ENCODE measurements at places on chromosomes 5 and 9. TPM values are rescaled to one million over a fixed set of nuclear protein-coding genes. Genes with fewer than 3 reads are reported as not detected.

The NUTM2G gene
- not detected for total RNA-seq

- no peak for DNase-seq
These were observed 140.7 kb downstream of the SREK1 start for GRCh38 chr5:66284588-66285342.

DNA sequence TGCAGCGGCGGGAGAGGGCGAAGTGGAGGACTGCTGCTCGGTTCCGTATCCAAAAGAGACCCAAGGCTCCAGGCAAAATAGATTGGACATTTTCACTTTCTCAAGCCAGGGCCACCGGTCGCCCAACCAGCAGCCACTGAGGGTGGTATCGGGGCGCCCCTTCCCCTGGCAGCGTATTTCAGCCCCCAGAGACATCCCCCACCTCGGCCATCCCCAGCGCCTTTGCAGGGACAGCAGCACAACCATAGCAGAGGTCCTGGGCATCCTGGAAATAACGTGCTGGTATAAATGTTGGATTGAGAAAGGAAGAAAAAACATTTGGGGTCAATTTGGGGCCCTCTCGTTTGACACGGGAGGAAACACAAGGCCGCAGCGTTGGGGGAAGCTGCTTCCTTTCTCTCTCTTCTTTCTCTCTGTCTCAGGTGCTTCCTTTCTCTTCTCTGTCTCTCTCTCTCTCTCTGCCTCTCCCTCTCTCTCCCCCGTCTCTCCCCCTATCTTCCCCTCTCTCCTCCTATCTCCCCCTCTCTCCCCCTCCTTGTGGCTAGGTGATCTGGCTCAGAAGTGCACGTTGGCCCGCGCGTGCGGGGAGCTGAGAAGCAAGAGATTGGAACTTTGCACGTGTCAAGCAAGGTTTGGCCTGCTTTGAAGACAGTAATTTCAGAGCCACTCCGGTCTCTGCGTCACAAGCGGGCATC, 624 bp upstream of the RETREG1 start:
- DNase-seq = no peak

GRCh38 chr9:89654025-89654662, 49.3 kb downstream of the GADD45G start:
- no peak for DNase-seq

- no peak for DNase-seq
These were observed 79.9 kb upstream of the IL7R start for GRCh38 chr5:35776757-35777156.

- no peak for DNase-seq
These were observed 164.5 kb downstream of the EBF1 start for GRCh38 chr5:158935215-158935614.

DNA sequence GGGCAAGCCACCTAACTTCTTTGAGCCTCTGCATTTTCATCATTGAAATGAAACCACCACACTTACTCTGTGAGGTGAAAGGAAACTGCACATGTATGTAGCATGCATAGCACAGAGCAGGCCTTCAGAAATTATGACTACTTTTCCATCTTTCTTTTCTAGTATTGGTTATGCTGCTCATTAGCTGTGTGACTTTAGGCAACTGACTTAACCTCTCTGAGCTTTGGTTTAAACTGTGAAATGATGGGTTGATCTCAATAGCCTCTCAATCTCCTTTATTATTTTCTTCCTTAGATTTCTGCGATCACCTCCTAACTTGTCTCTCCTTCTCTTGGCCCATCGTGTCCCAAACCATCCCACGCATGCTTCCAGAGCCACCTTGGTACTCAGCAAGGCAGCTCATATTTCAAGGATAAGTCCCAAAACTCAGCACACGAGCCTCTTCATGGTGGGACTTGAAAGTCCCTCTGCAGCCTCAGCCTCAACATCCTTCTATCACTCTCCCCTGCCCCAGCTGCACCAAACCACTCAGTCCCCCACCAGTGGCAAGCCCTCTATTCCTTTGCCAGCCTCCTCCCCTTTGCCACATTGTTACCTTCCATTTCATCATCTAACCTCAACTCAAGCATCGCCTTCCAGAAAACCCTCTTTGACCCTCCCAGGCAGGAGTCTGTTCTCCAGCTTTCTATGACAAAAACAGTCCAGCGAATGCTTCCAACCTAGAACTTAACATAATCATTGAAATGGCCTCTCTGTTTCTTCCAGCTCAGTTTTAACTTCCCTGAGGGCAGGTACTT, 60.3 kb upstream of the DNAH5 start:
- no peak for DNase-seq

DNA sequence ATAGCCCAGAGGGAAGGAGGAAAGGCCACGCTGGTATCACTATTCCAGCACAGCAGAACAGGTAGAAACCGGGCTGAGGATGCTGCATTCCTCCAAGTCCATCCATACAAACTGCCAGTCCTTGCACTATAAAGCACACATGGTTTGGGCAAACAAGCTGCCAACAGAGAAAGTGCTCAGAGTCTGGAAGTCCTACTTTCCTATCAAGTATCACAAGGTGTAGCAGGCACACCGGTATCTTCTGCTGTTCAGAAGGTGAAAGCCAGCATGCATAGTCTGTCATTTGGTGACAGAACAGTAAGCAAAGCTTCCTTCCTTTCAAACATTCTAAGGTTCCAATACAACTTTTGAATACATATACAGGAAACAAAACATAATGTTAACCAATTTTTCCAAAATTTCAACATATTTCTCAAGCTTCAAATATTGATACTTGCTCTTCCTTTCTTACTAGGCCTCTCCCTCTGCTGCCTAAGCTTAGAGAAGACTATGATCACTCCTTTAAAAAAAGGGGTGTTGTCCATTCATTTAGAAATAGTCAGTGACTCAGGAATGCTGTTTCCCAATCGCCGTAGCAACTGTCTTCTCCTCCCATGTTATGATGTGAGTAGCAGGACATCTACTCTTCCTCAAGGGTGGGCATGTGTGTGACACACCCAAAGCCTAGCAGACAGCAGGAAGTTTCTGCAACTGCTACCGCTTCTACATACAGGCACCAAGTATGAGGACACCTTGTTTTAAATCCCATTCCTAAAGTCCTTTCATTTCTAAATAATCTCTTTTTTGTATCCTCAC, 14.7 kb downstream of the DIAPH1 start:
- DNase-seq = peak; percentile 70

GRCh38 chr5:172853355-172853975, 19.4 kb downstream of the ERGIC1 start:
- no peak for DNase-seq

The CDH9 gene
- not detected for total RNA-seq

The SCGB3A2 gene
- not detected for total RNA-seq

DNA sequence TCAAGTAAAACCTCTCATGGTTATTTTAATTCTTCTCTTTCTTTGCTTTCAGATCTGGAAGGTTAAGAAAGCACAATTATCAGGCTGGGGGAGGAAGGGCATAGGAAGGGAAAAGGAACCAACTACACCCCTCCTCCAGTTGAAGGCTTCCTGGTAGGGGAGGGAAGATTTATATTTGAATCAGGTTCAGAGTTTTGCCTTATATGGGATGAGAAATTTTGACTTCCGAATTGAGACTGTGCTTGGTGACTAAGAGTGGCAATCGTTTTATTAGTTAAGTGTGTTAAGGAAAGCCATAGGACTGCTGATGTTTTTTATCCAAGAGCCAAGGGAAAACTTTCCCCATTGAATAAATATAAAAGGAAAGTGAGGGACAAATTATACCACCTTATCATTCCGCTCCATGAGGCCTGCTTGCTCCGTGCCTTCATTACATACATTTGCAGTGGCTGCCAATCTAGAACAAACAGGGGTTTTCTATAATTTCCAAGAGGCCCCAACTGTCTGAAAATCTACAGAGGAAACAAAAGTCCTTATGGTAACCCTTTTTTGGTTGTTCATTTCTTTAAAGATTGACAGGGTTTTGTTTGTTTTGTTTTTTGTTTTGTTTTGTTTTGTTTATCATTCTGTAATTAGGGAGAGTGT, 115.7 kb upstream of the EPB41L4A start:
- DNase-seq = no peak

DNA sequence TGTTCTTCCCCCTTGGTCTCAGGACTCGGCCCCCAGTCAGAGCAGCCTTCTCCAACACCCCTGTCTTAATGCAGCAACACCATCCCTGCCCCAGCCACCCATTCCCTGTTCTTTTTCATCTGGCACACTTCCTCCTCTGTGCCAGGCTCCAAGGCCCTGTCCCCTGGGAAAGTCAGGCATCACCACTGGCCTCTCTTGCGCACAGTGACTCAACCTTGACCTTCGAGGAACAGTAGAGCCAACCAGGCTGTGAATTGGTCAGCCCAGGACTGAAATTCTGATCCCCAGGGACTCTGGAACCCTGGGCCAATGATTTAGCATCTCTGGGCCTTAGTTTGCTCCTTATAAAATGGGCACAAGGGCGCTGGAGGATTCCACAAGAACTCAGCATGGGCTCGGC, 10.5 kb upstream of the RALGDS start:
- no peak for DNase-seq

The PCDHGC4 gene
- total RNA-seq = 0.05 TPM

The PCDHB15 gene
- total RNA-seq = 0.07 TPM

The CDKN2A gene
- 89.7 TPM for total RNA-seq

- DNase-seq = no peak
These were observed 1481.5 kb downstream of the EFNA5 start for GRCh38 chr5:106189121-106189809.

GRCh38 chr9:84340535-84340934, at the start of gene SLC28A3:
Gene SLC28A3, minus strand, starts transcription at chr9:84340758. Its CDS starts 125 bp downstream, at chr9:84340633.
- no peak for DNase-seq

DNA sequence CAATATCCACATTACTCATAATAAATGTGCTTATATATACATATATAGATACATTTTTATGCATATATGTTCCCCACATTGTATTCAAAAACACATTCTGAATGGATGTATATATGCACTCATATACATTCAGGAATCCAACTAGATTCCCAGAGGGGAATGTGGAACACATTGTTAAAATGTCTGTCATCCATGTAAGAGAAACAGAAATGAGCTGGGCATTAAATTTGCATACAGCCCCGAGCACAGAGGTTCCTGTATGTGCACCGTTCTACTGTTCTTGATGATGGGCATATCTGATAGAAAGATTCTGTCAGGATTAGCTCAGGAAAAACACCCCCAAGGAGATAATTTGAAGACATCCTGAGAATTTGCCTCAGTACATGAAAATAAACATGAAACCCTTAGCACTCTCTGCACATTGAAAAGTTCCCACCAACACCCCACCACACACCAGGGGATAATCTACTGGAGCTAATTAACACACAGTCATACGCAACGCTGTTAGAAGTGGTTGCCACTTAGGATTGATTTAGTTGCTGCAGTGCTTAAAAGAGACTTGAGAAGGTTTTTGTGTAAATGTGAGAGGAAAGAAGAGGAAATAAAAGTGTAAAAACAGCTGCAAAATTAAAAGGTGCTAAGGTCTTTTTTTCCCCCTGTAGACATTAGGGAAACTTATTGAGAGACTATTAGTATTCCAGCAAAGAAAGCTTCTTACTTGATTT, 223.3 kb downstream of the SLF1 start:
- DNase-seq = no peak

The TTC23L gene
- 1.0 TPM for total RNA-seq

- no peak for DNase-seq
These were observed 478.8 kb upstream of the ADAMTS16 start for GRCh38 chr5:4661326-4661725.

The PKD2L2 gene
- total RNA-seq = not detected

The GRM6 gene
- not detected for total RNA-seq

- DNase-seq = no peak
These were observed 5.5 kb upstream of the LTC4S start for GRCh38 chr5:179788193-179788854.

DNA sequence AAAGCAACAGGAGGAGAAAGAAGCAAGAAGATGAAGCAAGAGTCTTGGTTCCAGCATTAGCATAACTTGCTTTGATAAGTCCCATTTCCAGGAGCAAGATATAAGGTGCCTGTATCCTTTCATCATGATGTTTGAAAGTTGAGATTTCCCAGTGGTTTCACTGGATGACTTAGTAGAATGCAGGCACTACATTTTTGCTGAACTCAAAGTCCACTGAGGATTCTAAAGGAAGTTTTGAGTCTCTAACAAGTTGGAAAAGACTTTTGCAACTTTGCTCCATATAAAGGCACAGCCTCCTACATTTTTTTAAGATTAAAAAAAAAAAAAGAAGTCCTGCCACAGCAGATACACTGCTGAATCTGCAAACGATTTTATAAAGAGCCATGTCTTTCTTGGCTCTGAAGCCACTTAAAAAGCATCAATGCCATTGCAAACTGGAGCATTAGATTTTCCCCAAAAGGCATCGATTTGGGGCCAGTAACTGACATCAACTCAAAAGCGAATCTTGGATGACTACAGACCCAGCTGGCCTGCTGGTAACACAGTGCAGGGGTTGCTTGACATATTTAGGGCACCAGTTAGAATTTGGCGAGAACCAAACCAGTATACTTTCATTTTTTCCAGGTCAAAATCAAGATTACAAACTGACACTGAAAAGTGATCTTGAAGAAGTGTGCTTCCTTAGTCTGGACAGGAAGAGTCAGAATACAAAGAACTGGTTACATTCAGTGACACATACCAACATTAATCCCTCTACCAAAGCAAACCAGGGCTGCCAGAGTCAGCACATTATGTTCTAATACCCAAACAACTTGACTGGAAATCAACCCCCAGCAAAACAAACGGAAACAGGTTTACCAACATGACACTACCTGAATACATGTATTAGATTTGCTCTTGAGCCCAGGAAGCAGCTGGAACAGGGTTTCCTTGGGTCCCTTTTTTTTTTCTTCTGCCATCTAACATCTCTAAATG, 39.1 kb upstream of the KCNV2 start:
- no peak for DNase-seq

DNA sequence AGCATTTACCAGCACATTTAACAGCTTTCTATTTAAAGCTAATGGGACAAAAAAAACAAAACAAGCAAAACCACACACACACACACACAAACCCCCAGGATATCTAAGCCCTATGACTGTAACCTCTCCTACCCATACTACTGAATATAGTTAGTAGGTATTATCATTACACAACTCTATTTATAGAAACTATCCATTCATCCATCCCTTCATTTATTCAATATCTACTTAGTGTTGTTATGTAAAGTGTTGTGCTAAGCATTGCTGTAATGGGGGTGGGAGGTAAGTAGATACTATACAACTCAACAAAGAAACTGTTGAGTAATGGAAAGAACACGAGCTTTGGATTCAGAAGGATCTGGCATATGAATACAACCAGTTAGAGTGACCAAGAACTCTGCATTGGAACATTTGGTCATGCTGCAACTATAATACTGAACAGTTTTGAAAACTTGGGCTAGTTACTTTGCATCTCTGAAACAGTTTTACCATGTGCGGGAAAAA, 82.3 kb upstream of the ZNF608 start:
- DNase-seq = no peak

- DNase-seq = no peak
These were observed 40.8 kb downstream of the PRRC2B start for GRCh38 chr9:131434673-131435072.

The FYB1 gene
- total RNA-seq = 0.42 TPM
